AG09319 (cell line): ENCODE measurements at places on chromosomes 12 and 14.

DNA sequence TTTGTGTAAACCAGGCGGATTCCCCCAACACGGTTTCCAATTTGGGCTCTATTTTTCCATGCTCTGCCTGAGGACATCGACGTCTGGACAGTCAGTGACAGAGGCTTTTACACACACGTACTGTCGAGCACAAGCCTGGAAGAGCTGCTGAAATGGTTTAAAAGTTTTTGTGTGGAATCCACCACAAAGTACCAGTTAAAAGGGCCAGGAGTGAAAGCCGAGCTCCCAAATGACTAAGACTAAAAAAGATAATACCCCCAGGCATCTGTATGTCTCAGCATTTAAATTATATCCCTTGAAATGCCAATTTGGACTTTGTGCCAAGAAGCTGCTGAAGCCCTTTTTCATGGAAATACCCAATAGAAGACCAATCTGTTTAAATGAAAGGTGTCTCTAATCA lies 173.2 kb downstream of the EGLN3 start:
- DNase-seq, result no peak

- no peak for DNase-seq
Observed at GRCh38 chr12:112847708-112848337, 56.3 kb downstream of the RPH3A start.

- no peak for DNase-seq
Observed at GRCh38 chr12:466039-466438, 6.3 kb downstream of the B4GALNT3 start.

DNA sequence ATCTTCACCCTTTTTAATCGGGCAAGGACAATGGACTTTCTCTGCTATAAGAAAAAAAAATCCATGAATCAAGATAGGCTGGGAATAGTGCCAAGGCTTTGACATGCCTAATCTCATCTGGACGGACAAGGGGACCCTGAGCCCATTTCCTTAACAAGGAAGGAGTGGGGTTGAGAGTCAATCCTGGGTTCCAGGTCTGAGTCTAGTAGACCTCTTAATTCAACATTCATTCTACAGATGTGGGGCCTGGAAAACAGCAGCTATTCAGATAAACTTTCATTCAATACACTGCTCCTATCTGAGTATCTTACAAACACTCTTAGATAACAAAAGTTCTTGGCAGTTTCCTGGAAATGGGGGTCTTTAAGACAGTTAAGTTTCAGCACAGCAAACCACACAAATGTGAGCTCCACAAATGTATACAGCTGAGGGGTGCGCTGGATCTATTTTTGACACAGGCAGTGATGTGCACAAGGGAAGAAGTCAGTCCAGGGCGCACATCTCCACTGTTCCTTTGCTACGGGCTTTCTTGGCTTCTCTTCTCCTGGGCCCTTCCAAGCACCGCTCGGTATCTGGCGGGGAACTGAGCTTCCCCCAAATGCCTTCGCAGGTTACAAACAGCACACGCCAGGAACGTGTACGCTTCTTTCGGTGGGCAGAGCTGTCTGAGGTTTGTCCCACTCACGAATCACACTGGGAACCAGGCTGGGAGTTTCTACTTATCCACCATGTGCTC lies 82.2 kb upstream of the GPR68 start:
- no peak for DNase-seq

DNA sequence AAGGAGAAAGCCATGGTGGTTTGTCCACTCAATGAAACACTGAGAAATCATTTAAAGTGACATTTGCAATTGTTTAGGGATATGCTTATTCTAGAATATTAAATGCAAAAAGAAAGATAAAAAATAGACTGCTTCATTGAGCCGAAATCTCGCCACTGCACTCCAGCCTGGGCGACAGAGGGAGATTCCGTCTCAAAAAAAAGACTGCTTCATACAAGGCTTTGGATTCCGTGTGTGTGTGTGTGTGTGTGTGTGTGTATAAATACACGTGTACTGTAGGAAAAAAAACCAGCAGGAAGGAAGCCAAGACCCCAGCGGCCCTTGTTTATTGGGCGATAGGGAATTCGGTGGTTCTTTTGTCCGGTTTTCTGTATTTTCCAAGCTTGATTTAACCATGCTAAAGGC lies 3.2 kb upstream of the ZNF839 start:
- no peak for DNase-seq

DNA sequence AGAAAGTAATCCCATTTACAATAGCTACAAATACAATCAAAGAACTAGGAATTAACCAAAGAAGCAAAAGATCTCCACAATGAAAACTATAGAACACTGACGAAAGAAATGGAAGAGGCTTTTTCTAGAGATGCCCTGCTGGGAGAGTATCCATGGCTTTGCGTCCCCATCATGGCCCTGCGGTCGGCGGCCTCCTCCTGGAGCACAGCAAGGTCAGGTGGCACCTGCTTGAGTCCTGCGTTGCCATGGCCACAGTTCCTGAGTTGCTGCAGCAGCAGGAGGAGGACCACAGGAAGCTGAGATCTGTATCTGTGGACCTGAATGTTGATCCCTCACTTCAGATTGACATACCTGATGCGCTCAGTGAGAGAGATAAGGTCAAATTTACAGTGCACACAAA lies 143.5 kb downstream of the SLC5A8 start:
- DNase-seq, result no peak

GRCh38 chr12:55849616-55850343 lies 7.0 kb upstream of the MMP19 start:
- DNase-seq, result no peak

GRCh38 chr14:104158827-104159798 lies 20.7 kb downstream of the KIF26A start:
- DNase-seq, result no peak

GRCh38 chr12:49819786-49820185 lies 8.4 kb downstream of the NCKAP5L start:
- DNase-seq, result no peak

GRCh38 chr14:71321574-71322315 lies 414.5 kb downstream of the PCNX1 start:
- DNase-seq, result no peak

DNA sequence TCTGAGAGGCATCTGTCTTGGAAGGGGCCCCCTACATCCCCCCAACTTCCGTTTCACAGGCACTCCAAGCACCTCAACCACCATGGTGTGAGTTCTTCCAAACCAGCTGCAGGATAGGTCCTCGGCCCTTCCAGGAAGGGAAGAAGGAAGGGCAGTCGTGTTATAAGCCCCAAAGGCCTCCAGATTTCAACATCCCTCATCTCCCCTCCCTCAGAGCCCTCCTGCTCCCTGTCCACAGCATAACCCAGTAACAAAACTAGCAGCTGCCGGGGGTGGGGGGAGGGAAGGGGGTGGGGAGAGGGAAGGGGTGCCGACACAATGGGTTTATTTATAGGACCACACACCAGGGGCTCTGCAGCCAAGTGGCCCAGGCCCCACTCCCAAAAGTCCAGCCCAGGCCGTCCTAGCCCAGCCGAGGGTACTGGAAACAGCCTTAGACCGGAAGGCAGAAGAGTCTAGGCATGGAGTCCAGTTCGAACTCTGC lies 18.3 kb downstream of the NCKAP5L start:
- no peak for DNase-seq

GRCh38 chr12:12127304-12127703 lies 56.6 kb downstream of the BCL2L14 start:
- no peak for DNase-seq

DNA sequence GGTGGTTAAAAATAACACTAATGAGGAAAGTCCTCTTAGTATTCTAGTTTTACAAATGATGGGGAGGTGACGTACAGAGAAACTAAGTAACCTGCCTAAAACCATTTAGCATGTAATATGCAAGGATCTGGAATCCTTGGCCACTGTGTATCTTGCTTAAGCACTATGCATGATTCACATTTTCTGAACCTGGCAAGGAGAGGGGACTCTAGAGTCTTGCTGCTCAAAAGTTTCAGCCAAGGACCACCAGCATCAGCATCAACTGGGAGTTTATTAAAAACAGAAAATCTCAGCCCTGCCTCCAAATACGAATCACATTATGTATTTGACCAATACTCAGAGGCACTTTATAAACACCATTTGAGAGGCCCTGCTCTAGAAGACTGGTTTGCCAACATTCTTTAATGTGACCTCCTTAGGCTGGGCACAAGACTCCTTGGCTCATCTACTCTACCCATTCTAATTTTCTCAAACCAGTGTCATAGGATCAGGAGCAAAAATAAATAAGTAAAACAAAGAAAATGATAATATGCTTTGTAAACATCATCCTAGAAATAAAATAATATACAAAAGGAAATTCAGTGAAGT lies 52.9 kb downstream of the ABCC9 start:
- no peak for DNase-seq

- peak; percentile 11 for DNase-seq
Observed at GRCh38 chr14:38948171-38948570, 154.9 kb downstream of the SEC23A start.

DNA sequence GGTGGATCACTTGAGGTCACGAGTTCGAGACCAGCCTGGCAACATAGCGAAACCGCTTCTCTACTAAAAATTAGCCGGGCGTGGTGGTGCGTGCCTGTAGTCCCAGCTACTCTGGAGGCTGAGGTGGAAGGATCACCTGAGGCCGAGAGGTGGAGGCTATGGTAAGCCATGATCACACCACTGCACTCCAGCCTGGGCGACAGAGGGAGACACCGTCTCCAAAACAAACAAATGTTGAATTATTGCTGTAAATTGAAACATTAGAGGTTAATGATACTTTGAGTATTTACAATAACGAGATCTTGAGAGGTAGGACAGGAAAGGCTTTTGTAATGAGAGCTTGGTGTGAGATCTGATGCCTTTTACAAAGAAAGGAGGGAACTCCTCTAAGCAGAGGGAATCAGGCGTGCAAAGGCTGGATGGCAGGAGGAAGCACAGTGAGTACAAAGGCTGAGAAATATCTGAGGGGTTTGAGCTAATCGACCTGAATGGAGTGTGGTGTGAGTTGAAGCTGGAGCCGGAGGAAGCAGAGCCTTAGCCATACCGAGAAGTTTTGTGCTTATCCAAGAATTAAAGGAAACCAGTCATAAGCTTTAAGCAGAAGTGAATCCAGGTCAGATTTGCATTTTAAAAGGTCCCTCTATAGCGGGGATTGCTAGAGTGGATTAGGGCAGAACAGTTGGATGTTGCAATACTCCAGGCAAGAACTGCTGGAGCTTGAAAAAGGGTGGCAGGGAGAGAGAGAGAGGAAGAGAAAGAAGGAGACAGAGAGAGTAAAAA lies 1.1 kb downstream of the RHNO1 start:
- no peak for DNase-seq

DNA sequence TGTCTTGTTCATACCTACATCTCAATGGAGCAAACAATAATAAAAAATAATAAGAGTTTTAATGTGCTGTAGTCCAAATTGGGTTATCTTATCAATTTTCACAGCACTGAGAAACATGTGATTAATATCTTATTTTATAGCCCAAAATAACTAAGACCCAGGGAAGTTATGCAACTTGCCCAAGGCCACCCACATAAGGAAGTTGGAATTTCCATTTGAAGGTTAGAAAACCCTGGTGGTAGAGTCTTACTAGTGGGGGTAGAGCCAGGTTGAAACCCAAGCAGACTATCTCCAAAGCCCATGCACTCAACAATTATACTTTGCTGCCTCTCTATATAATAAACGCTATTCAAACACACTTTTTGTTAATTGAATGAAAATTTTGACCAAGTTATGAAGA lies 270.0 kb upstream of the CAND1 start:
- DNase-seq, result no peak

GRCh38 chr12:103247531-103247930 lies 248.2 kb downstream of the C12orf42 start:
- no peak for DNase-seq

DNA sequence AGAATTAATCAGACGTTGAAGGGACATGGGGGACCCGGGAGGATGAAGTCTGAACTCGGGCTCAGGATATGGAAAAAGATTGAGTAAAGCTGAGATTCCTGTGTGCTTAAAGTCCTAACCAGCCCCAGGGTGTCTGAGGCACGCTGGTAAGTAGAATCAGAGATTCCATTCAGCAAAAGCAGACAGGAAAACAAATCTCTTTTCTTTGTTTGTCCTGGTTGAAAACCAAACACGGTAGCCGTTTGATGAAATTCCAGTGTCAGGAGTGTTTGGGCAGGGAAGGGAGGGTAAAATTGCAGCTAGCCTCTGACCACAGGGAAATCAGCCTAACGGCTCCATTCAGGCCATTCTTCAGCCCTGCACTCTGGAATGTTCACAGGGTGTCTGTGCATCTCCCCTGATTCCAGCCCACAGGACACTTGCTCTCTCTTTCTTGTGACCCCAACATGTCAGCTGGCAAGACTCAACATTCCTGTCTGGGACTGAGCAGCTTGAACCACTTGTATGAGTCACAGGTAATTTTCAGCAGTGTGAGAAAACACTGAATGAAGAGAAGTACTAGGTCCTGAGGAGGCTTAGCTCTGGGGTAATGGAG lies 31.0 kb downstream of the NINJ2 start:
- DNase-seq, result peak; percentile 25

- DNase-seq, result no peak
Observed at GRCh38 chr14:62662811-62663455, 382.3 kb downstream of the KCNH5 start.

DNA sequence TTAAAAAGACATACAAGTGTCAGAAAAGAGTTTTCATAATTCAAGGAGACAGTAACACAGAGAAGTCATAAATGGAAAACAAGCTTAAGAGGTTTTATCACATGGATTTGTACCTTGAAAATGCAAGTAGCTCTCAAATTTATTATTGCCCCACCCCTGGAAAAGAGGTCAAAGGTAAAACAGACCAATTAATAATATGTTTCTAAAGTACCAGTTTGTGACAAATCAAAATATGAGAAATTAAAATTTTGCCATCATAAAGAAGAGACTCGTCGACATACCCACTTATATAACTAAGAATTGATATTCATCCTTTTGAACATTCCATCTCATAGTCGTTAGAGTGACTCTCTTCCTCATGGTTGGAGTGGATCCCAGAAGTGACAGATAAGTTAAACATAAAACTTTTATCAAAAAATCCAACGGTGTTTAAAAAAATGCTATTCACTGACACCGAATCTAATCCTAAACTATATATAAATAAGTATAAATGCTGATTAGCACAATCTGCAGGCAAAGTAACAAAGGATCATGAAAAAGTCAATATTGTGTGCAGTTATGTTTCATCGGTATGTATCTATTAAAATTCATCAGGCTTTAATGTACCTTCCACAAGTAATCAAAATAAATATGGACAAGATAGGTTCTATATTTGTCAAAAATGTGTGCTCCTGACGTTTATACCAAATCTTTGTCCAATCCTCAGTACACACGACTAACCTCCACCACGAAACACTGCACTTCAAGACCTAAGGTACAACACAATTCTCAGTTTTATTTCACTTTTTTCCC lies 2.3 kb downstream of the CORO1C start:
- DNase-seq, result no peak

GRCh38 chr14:97634751-97635150 lies 837.6 kb downstream of the VRK1 start:
- DNase-seq, result no peak
